ENCODE measurements at places on chromosomes 6 and 20.

GRCh38 chr6:44415449-44415848, 27.9 kb downstream of the CDC5L start:
- no peak for DNase-seq

- no peak for DNase-seq
These were observed 664 bp upstream of the ACTR5 start for GRCh38 chr20:38747495-38748096.

GRCh38 chr20:2902291-2902690, 29.0 kb downstream of the PTPRA start:
- DNase-seq, result no peak

DNA sequence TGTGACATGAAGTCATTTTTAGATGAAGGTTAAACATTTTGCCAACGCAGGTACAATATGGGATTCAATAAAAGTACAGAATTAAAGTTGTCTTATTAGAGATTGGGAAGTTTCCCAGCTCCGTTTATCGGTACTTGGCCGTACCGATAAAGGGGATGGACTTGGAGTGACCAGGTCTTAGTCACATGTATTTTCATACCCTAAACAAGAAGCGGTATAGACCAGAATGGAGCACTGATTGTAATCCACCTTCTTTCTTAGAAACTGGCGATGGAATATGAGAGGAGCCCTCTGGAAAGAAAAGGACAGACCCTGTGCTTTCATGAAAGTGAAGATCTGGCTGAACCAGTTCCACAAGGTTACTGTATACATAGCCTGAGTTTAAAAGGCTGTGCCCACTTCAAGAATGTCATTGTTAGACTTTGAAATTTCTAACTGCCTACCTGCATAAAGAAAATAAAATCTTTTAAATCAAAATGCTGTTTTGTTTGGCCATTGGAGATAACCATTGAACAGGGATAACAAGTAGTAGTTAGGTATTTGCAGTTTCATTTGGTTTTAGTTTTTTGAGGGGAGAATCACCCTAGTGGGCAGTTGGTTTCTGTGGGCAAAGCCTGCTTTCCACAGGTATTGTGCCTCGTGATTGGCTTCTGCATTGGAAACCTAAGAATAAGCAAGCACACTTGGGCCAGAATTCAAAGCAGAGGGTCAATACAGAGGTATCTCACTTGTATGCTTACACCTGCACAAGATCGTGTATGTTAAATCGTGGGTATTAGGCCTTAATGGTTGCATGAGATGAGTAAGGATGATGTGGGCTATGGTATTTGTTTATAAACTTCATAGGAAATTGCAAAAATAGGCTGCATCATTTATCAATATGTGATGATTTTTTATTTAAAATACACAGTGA, 11.2 kb upstream of the ZNFX1 start:
- DNase-seq, result no peak

DNA sequence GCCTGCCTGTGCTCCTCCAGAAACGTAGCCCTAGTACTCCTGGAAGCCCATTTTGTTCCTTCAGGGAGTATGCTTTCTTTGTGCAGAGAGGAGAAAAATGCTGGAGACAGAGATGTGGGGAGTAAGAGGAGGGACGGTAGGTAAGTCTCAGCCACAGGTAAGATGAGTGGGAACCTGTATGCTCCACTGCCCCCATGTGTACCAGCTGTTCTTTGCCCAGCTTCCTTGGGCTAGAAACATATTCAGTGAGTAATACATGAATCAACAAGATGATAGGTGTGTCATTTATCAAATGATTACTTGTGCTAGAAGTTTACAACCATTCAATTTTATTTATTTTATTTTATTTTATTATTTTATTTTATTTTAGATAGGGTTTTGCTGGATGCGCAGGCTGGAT, 13.6 kb upstream of the CEP85L start:
- DNase-seq, result no peak

- DNase-seq, result no peak
These were observed 134.4 kb upstream of the ASCC3 start for GRCh38 chr6:101015541-101015940.

DNA sequence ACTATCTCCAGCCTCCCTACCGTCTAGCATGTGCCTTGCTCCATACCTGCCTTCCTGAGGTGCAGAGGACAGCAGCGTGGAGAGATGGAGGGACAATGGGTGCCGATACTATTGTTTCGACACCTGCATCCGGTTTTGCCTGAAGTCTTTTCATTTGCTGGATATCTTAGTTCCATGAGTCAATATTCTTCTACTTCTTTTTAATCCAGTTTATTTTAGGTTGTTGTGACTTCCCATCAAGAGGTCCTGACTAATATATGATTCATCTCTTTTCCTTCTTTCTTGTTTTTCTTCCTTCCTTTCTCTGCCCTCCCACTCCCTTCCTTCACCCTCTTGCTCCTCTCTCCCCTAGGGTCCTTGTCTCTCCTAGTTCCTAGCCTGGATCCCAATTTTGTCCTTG, 91.4 kb downstream of the CDH26 start:
- DNase-seq, result no peak

DNA sequence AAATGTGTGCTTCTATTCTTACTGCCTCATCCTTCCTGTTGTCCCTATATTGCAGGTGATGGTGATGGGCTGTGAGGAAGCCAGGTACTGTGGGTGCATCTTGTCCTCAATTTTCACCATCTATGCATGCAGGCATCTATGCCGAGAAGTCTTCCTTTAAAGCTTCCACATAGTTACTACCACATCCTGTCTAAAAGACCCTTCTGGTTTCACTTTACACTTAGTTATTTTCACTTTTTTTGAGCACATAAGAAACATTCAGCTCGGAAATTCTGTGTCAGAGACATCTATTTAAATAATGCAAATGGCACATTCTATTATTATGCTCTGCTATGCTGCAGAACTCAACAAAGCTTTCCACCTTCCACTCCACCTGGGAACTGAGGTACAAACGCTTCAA, 28.2 kb upstream of the FABP7 start:
- no peak for DNase-seq

GRCh38 chr6:45812922-45813321, 202.7 kb downstream of the CLIC5 start:
- peak; percentile 42 for DNase-seq

DNA sequence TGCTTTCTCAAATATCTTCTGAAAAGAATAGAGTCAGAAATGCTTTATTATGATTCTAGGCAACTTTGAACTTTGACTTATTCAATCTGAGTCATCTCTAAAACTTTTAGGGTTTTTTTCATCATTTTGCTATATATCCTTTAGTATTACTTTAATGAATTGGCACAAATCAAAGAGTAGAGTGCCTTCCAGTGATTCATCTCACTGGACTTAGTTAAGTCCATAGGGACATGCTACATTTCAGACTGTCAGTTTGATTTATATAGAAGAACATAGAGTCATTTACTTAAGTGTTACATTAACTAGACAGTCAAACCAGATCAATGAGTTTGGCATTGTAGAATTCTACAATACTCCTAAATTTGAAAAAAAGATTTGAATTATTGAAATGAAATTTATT, 1235.7 kb upstream of the MAP3K7 start:
- DNase-seq, result no peak

- no peak for DNase-seq
These were observed 102.7 kb upstream of the QKI start for GRCh38 chr6:163311830-163312229.

DNA sequence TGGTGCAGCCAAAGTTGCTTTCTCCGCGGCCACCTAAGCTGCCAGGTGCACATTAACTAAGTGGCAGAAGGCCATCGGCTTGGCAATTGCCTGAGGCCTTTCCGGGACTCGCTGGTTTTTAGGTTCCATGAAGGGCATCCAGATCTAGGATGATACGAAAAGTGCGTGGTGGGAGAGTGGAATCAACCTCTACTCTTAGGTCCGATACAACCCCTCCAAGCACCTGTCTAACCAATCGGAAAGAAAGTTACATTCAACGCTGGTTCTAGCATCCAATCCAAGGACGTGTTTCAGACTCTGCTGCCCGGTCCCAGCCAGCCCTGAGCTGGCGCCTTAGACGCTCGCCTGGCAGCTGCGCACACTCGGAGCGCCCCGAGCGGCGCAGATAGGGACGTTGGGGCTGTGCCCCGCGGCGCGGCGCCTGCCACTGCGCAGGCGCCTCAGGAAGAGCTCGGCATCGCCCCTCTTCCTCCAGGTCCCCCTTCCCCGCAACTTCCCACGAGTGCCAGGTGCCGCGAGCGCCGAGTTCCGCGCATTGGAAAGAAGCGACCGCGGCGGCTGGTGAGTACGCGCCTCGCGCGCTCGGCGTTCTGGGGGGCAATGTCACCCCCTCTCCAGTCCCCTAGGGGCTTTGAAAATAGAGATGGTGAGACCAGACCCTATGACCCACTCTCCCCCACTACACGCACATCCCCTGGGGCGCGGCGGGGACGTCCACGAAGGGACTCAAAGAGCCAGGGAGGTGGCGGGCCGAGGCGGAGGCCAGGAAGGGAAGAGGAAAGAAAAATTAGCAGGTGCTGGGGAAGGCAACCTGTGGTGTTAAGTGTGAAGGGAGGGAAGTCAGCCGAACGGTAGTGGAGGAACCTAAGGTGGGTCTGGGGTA, at the start of gene ENPP4:
TSS of gene ENPP4 (plus strand) at position 361 of the 883 bp plus-strand sequence. CDS start 9,595 bp downstream, outside the sequence.
- peak; percentile 80 for DNase-seq

GRCh38 chr20:59451066-59451630, 150.7 kb downstream of the EDN3 start:
- no peak for DNase-seq

GRCh38 chr6:38164131-38164481, 344.6 kb downstream of the ZFAND3 start:
- DNase-seq, result no peak

- DNase-seq, result no peak
These were observed 25.9 kb downstream of the GNAS-AS1 start for GRCh38 chr20:58824843-58825242.

GRCh38 chr6:138572167-138572875, 73.0 kb upstream of the NHSL1 start:
- DNase-seq, result peak; percentile 81

DNA sequence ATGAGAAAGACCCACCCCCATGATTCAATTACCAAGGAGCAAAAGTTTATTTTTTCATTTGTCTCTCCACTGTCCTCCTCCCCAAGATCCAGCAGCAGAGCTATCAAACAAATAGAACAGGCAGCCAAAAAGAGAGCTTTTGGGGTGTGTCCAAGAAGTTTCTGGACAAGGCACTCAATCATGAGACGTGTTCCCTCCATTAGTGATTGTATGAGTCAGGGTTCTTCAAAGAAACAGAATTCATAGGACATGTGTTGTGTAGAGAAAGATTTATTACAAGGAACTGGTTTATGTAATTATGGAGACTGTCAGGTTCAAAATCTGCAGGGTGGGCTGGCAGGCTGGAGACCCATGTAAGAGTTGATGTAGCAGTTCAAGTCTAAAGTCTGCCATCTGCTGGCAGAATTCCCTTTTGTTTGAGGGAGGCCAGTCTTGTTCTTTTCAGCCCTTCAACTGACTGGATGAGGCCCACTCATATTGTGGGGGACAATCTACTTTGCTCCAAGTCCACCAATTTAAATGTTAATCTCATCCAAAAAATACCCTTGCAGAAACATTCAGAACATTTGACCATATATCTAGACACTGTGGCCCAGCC, 248.1 kb upstream of the OPRM1 start:
- peak; percentile 37 for DNase-seq

DNA sequence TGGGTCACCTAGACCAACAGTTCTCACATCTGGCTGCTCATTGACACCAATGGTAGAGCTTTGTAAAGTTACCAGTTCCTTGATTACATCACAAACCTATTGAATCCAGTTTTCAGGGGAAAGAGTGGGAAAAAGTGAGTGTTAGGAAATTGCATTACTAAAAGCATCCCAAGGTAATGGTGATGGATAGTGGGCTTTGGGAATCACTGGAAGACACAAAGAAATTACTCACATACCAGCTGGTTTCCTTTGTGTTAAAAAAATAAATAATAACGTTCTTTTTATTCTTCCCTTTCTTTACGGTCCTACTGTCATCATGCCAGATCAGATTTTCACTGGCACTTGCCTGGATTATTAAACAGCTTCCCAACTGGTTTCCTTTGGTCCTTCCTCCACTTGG, 370.7 kb downstream of the RFPL4B start:
- peak; percentile 10 for DNase-seq

DNA sequence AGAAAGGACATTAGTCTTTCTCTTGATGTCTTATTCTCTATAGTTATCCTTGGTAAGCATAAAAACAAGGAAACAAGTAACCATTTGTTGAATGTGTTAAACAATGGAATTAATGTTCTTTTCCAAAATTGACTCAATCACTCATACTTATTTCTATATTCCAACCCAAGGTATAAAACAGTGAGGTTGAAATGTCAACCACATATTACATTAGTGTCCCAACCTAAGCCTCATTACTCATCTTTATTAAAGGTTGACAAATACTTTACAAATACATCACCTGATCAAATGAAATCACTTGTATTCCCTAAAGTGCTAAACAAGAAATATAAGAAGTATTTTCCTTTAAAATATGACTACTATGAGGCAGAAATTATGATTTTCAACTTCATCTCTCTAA, 100.5 kb downstream of the ASCC3 start:
- no peak for DNase-seq

DNA sequence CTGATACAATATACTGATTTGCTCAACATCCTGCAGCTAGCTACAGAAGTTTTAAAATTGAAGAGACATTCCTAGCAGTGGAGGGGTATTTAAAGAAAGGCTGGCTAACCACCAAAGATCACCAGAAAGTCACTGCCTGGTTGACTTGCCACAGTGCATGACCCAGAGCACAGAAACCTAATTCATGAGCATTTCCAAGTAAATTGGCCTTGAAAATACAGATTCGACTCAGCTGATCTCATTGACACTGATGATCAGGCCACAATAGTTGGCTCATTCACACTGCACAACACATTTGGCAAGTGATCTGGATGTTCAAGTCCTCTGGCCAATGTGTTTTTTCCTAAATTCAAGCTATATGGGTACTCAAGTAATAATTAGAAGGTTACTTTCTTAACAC, 13.3 kb upstream of the TDRD6 start:
- no peak for DNase-seq

GRCh38 chr6:56913285-56914074, 41.4 kb upstream of the BEND6 start:
- DNase-seq, result no peak

DNA sequence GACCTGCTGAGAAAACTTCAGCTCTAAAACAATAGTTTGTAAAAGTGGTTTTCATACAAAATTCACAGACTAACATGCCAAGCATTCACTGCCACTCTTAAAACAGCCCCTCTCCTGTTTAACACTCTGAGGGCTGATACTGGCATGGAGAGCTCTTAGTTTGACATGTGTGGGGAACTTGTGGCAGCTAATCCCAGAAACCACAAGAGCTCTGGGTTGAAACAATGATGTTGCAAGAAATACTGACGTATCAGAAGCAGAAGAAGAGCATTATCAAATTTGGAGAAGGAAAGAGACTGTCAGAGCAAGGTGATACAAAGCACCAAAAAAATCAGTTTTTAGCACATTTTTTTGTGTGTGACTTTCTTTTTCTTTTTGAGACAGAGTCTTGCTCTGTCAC, 5.1 kb downstream of the BEND3 start:
- no peak for DNase-seq

- peak; percentile 88 for DNase-seq
These were observed 37.8 kb upstream of the NHSL1 start for GRCh38 chr6:138537106-138537505.

Data from fibroblast of the aortic adventitia (primary cell).